ENCODE measurements at places on chromosomes 6 and 20. TPM values are rescaled to one million over a fixed set of nuclear protein-coding genes. Genes with fewer than 3 reads are reported as not detected.

BEND6 gene
- 0.16 TPM for total RNA-seq

MOG gene
- not detected for total RNA-seq

SYNGAP1 gene
- total RNA-seq: 7.1 TPM

MTFR2 gene
- 4.3 TPM for total RNA-seq

IL20RA gene
- total RNA-seq: 13.3 TPM

SCRT2 gene
- not detected for total RNA-seq

PDYN gene
- not detected for total RNA-seq

ZFP57 gene
- total RNA-seq: 2.1 TPM

ASIP gene
- not detected for total RNA-seq

ECI2 gene
- total RNA-seq: 19.8 TPM

PACRG gene
- total RNA-seq: 0.76 TPM

ESF1 gene
- total RNA-seq: 7.9 TPM

SNAP25 gene
- total RNA-seq: 0.08 TPM

NFYA gene
- 9.6 TPM for total RNA-seq

MUCL3 gene
- 1.00 TPM for total RNA-seq

RPP21 gene
- total RNA-seq: 46.0 TPM

SEL1L2 gene
- total RNA-seq: not detected

Measured in esophagus mucosa (tissue), 1 donor.